ENCODE measurements at places on chromosomes 12 and 14.

DNA sequence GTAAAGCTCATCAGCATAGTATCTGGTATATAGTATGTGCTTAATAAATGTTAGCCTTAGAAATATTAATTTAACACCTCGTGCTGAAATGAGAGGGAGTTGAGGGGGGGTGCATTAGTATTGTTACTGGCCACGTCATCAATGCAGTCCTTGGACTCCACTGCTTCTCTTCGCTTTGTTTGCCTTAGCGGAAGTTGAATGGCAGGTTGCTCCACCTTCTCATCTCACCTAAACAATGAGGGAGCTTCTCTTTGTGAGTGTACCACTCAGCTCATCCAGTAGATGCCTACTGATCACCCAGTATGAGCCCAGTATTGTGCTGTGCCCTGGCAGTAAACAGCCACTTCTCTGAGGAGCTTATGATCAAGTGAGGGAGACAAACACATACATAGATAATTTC, 4.5 kb downstream of the TMEM117 start:
- DNase-seq = no peak

DNA sequence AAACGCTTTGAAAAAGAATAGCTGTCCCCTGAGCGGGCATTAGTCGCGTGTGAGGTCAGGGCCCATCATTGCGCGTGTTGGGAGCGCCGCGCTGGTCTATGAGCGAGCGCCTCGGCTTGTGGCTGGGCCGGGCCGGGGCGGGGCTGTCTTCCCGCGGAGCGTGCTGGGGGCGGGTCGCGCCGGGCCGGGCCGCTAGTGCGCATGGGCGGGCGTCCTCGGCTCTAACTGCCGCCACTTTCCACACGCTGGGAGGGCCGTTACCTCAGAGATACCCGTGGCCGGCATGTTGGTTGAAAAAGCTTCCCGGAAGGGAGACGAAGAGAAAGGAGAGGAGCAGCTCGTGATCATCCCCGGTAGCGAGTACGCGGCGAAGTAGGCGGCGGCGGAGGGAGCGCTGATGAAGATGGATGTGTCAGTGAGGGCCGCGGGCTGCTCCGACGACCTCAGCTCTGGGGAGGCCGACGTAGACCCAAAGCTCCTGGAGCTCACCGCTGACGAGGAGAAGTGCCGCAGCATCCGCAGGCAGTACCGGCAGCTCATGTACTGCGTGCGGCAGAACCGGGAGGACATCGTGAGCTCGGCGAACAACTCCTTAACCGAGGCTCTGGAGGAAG, at the start of gene EID3:
Gene EID3 (plus strand): TSS at position 202 of the 614 bp plus-strand sequence. CDS start 196 bp downstream, at position 398.
- DNase-seq = peak; percentile 83

- DNase-seq = no peak
Observed at GRCh38 chr12:78726854-78727253, 137.7 kb upstream of the SYT1 start.

- no peak for DNase-seq
Observed at GRCh38 chr14:71135911-71136310, 228.7 kb downstream of the PCNX1 start.

GRCh38 chr14:55819610-55820304, 239.8 kb downstream of the KTN1 start:
- no peak for DNase-seq

Measured in fibroblast of upper back skin (primary cell).